ENCODE measurements at places on chromosomes 5 and 9.

DNA sequence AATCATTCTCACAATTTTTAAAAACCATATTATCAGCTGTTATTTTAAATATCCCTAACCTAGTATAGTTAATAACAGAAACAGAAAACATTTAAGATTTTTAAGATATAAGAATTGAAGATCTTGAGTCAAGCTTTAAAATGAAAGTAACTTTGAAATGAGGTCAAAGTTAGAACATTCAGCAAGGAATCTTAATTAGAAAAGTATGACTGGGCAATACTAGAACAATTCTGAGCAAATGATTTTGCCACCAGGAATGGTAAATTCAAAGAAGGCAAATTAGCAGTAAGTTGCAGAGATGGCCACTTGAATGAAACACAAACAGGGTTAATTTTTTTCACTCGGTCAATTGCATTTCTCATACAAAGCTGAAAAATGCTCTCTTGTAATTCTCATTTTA, 117.9 kb downstream of the NXNL2 start:
- no peak for DNase-seq

- DNase-seq, result no peak
Observed at GRCh38 chr5:522899-523440, 1.3 kb downstream of the SLC9A3 start.

GRCh38 chr9:103183701-103184171, 188.6 kb downstream of the CYLC2 start:
- no peak for DNase-seq

DNA sequence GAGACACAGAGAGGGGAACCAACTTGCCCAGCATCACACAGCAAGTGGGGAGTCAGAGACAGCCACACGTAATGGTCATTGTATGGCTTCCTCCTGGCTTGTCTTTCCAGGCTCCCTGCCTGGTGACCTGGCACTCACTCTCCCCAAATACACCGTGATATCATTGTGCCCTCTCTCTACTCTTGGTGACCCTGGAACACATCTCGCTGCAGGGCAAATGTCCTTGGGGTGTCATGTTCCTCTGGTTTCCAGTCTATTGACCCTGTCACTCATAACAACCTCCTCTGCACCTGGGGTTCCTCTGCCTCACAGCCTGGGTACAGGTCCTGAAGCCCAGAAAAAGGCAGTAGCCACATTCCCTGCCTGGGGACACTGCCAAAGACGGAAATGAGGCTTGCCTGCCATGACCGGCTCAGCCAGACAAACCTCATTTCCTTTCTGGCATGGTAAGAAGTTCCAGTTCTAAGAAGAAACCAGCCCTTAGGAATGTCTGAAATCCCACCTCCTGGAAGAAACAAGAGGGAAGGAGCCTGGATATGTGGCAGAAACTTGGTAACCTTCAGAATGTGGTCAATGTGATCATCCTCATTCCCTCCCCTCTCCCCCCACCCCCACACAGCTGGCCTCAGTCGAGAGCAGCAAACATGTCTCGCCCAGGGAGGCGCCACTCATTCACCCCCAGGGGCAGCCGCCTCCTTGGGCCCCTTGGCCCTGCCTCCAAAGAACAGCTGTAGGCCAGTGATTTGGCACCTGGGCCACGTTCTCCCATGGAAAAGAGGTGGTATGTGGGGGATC, 30.6 kb upstream of the SMU1 start:
- no peak for DNase-seq

DNA sequence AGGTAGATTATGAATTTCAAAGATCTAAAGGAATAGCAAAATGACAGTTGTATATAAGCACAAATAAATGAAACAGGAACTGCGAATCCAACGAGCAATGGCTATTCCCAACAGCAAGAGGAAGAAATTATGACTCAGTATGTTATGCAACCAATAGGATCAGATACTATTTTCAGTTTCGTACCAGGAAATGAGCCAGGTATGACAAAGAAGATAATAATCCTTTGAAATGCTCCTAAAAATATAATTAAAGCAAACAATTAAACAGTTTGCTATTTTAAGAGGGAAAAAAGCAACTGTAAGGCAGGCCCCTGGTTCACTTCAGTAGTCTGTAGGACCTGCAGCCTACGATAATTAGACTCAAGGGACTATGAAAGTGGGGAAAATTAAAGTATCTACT, 58.9 kb downstream of the AUH start:
- no peak for DNase-seq

DNA sequence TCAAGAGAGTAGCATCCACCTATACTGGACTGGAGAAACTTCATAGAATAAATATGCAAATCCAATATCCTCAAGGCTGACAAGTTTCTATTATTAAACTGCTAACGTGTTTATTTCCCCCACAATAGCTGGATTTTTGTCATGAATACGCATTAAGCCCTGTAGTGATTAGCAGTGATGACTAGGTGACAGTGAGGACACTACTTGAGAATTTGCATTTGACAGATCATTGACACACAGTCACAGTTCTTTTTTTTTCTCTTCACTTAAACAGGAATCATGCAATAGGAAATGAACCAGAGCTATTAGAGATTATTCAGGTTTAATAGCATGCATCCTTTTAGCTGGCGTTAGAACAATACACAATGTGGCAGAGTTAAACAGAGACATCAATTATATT, 35.3 kb downstream of the MPDZ start:
- DNase-seq, result no peak

DNA sequence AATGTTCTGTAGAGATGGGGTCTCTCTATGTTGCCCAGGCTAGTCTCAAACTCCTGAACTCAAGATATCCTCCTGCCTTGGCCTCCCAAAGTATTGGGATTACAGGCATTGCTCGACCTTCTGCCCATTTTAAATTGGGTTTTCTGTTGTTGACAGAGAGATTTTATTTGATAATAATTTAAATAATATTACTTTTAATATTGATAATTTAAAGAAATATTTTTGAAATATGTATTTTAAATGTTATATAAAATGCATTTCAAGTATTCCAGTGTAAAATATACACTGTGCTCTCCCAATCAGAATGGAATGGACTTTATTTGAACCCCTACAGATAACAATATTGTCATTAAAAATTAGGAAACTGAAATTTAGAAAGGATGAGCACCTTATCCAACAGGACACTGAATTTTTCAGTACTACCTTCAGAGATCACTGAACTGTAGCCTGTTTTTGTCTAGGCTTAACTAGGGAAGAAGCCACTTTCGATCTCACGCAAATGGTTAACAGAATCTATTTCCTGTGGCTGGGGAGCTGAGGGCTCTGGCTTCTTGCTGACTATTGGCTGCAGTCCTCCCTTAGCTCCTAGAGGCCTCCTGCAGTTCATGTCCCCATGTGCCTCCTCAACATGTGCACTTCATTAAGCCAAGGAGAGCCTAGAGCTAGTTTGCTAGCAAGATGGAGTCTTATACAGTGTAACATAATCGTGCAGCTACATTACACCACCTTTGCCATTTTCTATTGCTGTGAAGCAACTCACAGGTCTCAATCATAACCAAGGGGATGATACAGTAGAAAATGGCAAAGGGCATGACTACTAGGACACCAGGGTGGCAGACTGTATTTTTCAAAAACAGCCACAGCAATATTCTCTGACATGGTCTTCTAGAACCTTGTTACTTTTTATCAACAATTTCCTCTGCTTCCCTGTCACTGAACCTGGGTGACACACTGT, 150.0 kb downstream of the CDC42SE2 start:
- DNase-seq, result no peak

Measured in iPS DF 19.7 (cell line).